Upper lobe of left lung (tissue), 6 donors: ENCODE measurements at places on chromosomes 12 and 14.

DNA sequence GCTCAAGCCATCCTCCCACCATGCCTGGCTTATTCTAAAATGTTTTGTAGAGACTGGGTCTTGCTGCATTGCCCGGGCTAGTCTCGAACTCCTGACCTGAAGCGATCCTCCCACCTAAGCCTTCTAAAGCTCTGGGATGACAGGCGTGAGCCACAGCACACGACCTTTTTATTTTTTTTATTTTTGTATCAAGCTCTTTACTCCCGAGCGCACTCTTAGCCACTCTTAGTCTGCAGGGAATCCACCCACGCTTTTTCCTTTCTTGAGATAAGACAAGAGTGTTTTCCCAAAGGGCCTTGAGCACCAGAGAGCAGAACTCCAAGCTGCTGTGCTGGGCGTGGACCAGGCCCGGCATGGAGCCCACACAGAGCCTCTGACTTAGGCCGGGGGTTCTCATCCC lies 23.4 kb downstream of the MAP1LC3B2 start:
- peak; percentile 66 for DNase-seq

GRCh38 chr14:92633724-92634123 lies 114.7 kb downstream of the LGMN start:
- no peak for DNase-seq

DNA sequence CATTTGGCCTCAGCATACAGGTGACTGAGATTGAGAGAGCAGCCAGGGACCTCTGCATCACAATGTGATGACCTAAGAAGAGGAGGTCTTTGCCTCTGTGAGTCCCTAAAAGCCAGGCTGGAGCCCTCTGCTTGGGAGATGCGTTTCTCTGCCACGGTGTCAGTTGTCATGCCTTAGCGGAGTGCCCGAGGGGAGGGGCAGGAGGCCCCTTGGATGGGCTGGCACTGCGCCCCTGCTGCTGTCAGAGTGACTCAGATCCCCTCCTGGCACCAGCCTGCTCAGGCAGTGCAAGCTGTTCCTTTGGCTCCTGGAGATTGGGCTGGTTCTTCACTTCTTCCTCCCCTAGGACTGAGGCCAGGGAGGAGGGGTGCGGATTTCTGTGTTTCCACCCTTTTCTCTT lies 64.9 kb upstream of the KCNA5 start:
- no peak for DNase-seq

GRCh38 chr12:113414519-113415038 lies 7.6 kb upstream of the SDSL start:
- DNase-seq = no peak

GRCh38 chr12:321606-322326 lies 59.1 kb upstream of the SLC6A13 start:
- DNase-seq = no peak

GRCh38 chr14:99484106-99484505 lies 2.9 kb downstream of the CCNK start:
- DNase-seq = no peak

GRCh38 chr14:92704036-92704804 lies 44.2 kb downstream of the LGMN start:
- peak; percentile 48 for DNase-seq

DNA sequence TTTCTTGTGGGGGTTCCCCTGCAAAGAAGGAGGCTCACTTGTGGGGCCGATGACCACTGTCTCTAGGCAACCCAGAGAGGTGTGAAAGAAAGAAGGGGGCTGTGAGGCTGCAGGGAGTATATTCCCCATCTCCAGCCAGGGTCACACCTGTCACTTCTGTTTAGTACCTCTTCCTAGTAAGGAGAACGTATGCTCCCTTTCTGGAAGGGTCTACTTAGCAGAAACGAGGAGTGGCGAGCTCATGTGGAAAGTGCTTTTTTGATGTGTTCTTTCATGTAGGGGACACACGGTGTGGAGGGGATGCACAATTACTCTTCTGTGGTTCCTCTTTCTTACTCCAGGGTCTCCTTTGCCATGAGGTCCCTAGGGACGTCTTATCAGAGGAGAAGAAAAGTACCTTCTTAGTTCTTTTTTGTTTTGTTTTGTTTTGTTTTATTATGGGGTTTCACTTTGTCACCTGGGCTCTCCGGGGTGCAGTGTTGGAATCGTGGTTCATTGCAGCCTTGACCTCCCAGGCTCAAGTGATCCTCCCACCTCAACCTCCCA lies 58.3 kb downstream of the PRKCH start:
- no peak for DNase-seq
